ENCODE measurements at places on chromosomes 1 and 21.

DNA sequence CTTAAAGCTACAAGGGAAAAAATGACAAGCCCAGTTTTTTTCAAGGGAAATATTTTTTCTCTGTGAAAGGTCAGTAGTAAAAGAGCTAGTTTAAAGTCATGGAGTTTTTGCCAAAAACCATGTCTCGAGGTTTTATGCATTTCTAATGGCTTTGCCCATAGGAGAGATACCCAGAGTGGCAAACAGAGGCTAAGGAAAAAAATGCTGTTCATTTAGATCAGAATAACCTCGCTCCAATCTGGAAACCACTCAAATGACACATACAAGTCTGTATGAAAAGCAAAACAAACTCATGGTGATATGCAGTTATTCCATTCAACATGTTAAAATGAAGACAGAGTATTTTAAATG, 36.9 kb upstream of the EDEM3 start:
- no peak for DNase-seq

GRCh38 chr21:29407571-29407970, 108.8 kb downstream of the BACH1 start:
- DNase-seq, result no peak

DNA sequence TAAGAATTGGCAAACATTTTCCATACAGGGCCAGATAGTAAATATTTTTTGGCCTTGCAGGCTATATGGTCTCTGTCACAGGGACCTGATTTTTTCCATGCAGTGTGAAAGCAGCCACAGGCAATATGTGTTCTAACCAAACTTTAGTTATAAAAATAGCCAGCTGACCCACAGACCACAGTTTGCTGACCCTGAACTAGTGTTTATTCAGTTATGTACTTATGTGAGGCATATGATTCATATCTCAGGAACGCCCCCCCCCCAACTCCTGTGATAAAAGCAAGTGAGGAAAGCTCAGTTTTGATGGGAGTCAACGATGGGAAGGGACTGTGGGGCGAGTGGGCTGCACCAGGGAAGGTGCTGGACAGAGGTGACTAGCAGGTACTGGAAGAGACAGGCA, 80.1 kb downstream of the HMGB4 start:
- peak; percentile 41 for DNase-seq

GRCh38 chr21:27079636-27080240, 112.8 kb upstream of the ADAMTS5 start:
- no peak for DNase-seq

DNA sequence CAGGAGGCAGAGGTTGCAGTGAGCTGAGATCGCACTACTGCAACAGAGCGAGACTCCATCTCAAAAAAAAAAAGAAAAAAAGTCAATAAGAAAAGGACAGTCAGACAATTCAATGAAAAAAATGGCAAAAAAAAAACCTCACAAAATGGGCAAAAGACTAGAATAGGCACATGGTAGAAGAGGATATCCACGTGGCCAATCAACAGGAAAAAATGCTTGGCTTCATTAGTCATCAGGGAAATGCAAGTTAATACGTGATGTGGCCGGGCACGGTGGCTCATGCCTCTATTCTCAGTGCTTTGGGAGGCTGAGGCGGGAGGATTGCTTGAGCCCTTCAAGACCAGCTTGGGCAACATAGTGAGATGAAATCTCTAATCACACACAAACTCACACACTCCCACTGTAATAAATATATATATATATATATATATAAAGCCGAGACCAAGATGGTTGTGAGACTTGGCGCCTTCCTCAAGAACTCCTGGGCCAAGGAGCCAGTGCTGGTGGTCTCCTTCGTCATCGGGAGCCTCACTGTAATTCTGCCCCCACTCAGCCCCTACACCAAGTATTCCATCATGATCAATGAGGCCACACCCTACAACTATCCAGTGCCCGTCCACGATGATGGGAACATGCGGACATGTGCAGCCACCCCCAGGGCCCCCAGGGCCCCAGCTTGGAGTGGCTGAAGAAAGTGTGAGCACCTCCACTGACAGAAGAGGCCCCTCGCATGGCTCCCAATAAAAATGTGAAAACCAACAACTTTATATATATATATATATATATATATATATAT, 22.9 kb upstream of the LEFTY2 start:
- no peak for DNase-seq

DNA sequence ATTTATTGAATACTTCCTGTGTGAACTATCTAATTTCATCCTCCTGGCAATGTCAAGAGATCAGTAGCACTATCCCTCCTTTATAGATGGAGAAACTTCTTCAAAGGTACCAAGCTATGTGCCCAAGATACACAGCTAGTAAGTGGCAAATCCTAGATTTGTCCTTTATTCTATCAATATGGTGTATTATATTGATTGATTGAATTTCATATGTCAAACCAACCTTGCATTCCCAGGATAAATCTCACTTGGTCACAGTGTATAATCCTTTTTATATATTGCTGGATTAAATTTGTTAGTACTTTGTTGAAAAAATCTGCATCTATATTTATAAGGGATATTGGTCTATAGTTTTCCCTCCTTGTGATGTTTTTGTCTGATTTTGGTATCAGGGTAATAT, 48.8 kb upstream of the TMEM51 start:
- no peak for DNase-seq

- no peak for DNase-seq
Observed at GRCh38 chr1:23062271-23062670, 43.0 kb downstream of the KDM1A start.

GRCh38 chr1:109815809-109816174, 52.1 kb upstream of the EPS8L3 start:
- no peak for DNase-seq

DNA sequence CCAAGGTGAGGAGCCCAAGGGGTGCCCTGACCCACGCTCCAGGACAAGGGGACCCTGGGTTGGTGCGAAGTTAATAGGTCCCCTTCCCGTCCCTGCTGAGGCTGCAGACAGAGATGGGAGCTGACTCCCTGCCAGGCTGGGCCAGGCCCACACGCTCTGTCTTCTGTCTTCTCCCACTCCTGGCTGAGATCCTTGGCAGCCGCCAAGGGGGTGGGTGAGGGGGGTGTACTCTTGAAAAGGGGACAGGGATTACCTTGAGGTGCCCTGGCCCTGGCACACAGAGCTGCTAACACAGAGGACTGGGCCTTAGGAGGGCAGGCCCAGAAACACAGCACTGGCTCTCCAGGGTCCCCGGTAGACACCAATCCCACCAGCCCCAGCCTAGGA, 11.0 kb upstream of the CTRC start:
- DNase-seq, result peak; percentile 5

- DNase-seq, result peak; percentile 76
Observed at GRCh38 chr1:99481391-99481996, 164.4 kb upstream of the PALMD start.

DNA sequence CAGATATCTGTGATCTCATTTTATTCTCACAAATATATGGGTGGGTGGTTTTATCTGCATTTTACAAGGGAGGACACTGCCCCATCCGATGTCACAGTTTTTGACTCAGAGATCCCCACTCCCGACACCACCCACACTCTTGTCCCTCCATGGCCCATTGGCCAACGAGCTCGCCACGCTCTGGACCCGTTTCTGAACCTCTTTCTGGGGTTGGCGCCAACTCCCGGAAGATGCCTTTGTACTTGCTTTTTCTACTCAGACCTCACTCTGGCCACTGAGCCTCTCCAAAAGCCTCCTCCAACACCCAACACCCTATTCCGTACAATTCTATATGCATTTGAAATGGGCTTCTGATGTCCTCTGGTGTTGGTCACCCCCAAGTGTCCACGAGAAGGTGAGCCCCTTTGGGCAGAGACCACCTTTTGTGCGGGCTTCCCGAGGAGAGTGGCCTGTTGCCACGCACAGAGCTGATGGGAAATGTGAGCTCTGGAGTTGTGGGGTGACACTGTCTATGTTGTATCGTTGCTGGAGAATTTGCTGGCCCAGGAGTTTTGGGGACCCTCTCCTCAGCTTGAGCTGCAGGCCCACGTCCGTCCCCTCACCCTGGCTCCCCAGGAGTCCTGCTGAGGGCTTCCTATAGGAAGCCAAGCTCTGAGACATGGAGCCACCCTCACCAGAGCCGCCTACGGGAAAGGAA, 366.9 kb upstream of the VAMP3 start:
- no peak for DNase-seq
